Activated naive CD4-positive, alpha-beta T cell (primary cell): ENCODE measurements at places on chromosomes 5 and 9.

DNA sequence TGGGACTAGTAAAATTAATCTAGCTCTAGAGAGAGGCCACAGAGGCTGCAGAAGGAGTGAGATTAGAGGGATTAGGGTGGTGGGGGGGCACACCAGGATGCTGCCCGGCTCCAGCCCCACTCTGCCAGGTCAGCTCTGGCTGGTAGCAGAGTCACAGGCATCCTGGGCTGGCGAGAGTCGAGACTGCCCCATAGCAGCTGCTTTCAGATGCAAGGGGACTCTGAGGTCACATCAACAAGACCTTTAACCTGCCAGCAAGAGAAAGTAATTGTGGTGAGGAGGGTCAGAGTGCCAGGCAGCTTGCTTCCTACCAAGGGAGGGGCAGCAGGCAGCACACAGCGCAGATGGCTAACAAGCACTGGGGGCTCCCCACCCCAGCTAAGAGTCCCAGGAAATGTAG, 7.5 kb downstream of the EPB41L4B start:
- no peak for DNase-seq

GRCh38 chr9:21729648-21730047, 72.8 kb upstream of the MTAP start:
- no peak for DNase-seq

GRCh38 chr5:1860949-1861348, 21.8 kb downstream of the IRX4 start:
- DNase-seq = no peak

DNA sequence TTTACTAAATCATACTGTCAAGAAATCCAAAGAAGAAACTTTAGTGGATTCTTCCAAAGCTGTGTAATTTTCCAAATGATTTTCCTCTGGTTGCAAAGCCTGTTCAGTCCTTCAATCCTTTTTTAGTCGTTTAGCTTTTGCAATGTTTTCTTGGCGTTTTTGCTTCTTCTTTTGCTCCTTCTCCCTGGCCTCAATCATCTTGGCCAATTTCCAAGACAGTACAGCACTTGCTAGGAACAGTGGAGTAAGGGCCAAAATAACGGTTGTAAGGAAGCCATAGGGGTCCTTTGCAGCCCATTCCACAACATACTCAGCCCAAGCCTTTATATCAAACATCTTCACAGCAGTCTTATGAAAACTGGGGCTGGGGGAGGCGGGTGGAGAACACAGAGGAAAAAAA, 2.4 kb downstream of the SMIM15 start:
- DNase-seq = no peak

- DNase-seq = no peak
Measured at GRCh38 chr5:132471944-132472343, 18.6 kb downstream of the IRF1 start.

GRCh38 chr5:38548064-38548759, 8.2 kb downstream of the LIFR start:
- no peak for DNase-seq

- no peak for DNase-seq
Measured at GRCh38 chr5:604391-604831, 7.7 kb upstream of the CEP72 start.

GRCh38 chr5:174581479-174581878, 142.9 kb upstream of the MSX2 start:
- no peak for DNase-seq

GRCh38 chr5:148633067-148633377, 21.3 kb downstream of the HTR4 start:
- DNase-seq = no peak
